Liver (tissue), 10 donors: ENCODE measurements at places on chromosomes 7 and 10. TPM values are rescaled to one million over a fixed set of nuclear protein-coding genes. Genes with fewer than 3 reads are reported as not detected.

Gene CUL2
- 13.1 TPM for total RNA-seq

Gene FRA10AC1
- total RNA-seq: 6.9 TPM

GRCh38 chr10:110774069-110775019 lies 97.4 kb upstream of the PDCD4 start:
- no peak for DNase-seq

GRCh38 chr10:132575320-132576201 lies 38.0 kb downstream of the INPP5A start:
- no peak for DNase-seq

- no peak for DNase-seq
Observed at GRCh38 chr7:156169474-156170370, 357.5 kb upstream of the SHH start.

DNA sequence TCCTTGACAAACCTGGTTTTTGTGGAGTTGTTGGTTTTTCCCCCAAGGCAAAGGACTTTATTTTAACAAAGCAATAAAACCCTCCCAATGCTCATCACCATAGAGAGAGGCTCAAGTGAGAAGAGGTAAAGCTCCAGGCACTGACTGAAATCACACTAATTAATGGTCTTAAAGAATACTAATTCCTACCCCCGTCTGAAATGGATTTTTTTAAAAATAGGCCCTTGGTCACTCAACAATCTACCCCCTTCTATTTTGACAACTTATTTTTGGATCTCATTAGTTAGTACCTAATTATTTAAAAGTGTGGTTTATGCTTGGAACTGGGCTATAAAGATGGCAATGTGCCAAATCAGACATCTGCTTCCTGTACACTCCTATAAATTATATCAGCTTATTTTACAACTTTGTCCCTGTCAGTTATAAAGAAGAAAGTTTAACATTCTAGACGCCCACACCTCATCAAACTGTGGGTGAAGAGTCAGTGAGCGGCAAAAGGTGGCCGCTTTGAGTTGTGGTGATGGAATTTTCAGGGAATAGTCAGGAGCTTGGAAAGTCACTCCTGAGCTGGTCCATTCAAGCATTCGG lies 10.6 kb downstream of the GLI3 start:
- DNase-seq: no peak

Gene ST8SIA6
- 5.8 TPM for total RNA-seq

DNA sequence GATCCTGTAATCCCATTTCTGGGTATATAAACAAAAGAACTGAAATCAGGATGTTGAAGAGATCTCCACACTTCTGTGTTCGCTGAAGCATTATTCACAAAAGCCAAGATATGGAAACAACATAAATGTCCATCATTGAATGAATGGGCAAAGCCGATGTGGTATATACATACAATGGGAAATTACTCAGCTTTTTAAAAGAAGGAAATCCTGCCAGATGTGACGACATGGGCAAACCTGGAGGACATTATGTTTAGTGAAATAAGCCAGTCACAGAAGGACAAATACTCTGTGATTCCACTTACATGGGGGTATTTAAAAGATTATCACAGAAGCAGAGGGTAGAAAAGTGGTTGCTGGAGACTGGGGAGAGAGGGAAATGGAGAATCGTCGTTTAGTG lies 23.9 kb upstream of the FAM107B start:
- no peak for DNase-seq

DNA sequence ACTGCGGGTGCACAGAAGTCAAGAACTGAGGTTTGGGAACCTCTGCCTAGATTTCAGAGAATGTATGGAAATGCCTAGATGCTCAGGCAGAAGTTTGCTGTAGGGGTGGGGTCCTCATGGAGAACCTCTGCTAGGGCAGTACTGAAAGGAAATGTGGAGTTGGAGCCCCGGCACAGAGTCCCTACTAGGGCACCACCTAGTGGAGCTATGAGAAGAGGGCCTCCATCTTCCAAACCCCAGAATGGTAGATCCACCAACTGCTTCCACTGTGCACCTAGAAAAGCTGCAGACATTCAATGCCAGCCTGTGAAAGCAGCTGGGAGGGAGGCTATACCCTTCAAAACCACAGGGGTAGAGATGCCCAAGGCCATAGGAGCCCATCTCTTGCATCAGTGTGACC lies 1336.0 kb upstream of the CELF2 start:
- DNase-seq: no peak

DNA sequence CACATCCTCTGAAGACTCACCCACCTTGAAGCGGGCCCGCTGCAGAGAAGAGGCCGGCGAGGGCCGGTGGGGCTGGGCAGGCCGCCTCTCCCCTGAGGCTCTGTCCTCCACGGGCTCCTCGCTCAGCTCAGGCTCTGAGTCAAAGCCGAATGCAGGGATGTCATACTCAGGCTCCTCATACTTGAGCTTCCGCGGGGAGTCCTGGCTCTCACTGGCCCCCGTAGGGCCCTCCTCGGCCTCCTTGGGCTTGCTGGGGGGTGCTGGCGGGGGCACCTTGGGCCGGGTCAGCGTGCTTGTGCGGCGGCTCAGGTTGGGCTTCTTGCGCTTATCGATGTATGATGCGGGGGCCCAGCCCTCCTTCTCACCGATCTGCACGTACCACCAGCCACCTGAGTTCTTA lies 109.9 kb downstream of the NEURL1 start:
- DNase-seq: no peak

Gene FRMPD2
- not detected for total RNA-seq

- DNase-seq: no peak
Observed at GRCh38 chr7:6142871-6143380, 111.8 kb downstream of the ANKRD61 start.

Gene BAMBI
- total RNA-seq: 10.6 TPM

Gene HOXA2
- total RNA-seq: 0.08 TPM

Gene PCLO
- 1.1 TPM for total RNA-seq

- DNase-seq: no peak
Observed at GRCh38 chr10:49608166-49609005, 1.7 kb upstream of the SLC18A3 start.

DNA sequence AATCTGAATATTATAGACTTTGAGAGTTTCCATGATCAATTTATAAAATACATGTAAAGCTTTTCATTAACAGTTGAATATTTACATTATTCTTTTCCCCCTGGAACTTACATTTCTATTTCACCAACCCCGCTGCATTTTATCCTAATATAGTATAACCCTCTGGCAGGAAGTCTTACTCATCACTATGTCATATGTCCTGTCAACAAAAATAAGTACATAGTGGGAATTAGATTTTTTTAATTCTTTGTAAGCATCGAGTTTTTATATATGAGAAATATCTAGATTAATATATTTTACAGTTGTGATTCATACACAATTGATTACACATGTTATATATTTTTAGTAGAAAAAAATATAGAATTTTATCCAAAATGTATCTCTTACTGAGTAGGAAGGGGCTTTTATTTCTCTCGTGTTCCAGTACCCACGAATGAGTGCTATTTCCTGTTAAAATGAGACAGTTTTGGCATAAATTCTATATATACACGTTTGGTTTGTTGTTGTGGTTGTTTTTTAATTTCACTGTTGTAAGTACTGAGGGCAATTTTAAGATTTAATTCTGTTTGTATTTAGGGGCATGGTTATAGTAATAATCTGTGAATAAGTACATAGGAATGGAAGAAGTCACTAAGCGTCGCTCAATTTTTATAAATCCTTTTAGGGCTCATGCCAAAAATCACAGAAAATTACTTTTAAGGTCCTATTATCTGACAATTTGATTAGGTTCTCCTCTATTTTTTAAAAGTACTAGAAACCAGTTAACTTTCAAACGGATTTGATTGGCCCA lies 87.1 kb downstream of the HECW1 start:
- DNase-seq: no peak
